ENCODE measurements at places on chromosomes 3 and 15. TPM values are rescaled to one million over a fixed set of nuclear protein-coding genes. Genes with fewer than 3 reads are reported as not detected.

MESP2 gene
- total RNA-seq, result 1.4 TPM

SV2B gene
- total RNA-seq, result 5.4 TPM

BAHD1 gene
- total RNA-seq, result 17.0 TPM

NPAP1 gene
- not detected for total RNA-seq

ZNF717 gene
- 14.8 TPM for total RNA-seq

ABI3BP gene
- total RNA-seq, result 16.6 TPM

PIF1 gene
- 9.8 TPM for total RNA-seq

FRMD4B gene
- total RNA-seq, result 41.4 TPM

C3orf22 gene
- not detected for total RNA-seq

DUOX1 gene
- total RNA-seq, result 32.1 TPM

SAMMSON gene
- 2.8 TPM for total RNA-seq

IMPG2 gene
- 0.23 TPM for total RNA-seq

MGLL gene
- total RNA-seq, result 31.8 TPM

IL17RD gene
- total RNA-seq, result 19.9 TPM

UBP1 gene
- total RNA-seq, result 52.3 TPM

GRCh38 chr3:140440446-140440845 is 237.4 kb upstream of the TRIM42 start:
- no peak for DNase-seq

- no peak for DNase-seq
These were observed 50.5 kb upstream of the ARHGEF3 start for GRCh38 chr3:56851966-56852884.

- DNase-seq, result no peak
These were observed 5.9 kb upstream of the TRA2B start for GRCh38 chr3:185943760-185944106.

GRCh38 chr3:121681792-121682191 is 21.1 kb upstream of the HCLS1 start:
- no peak for DNase-seq

- no peak for DNase-seq
These were observed 147.5 kb upstream of the STRIT1 start for GRCh38 chr3:155441026-155441425.

GRCh38 chr3:3209057-3209456 is 29.6 kb upstream of the CRBN start:
- no peak for DNase-seq

DNA sequence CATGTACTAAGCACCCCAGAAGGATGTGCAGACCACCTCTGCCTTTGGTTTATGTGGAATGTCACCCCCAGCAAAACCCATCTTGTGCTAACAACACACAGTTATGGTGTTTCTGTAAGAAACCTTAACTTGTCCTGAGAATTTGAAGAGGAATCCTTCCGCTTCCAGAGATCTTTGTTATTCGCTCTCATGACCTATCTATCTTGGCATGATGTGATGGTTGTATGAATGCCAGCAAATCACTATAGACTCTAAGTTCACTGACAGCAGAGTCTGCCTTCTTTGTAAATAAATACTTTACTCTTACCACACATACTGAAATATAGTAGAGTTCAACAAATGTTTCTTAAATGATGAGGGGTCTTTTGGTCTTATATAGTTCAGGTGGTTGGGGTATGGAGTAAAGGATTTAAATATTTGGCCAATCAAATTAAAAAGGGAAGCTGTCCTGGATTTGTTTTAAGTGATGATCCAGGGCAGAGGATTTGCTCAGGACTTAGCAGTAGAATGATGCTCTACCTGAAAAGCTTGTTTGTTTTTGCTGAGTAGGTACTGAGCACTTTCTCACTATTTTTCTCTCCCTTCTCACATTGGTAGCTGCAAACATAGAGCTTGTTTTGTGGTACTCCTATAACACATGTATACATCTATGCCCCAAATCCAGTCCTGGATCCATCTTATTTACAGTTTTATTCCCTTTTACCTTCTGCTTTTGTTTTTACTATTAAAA is 27.9 kb upstream of the RTP1 start:
- no peak for DNase-seq

DNA sequence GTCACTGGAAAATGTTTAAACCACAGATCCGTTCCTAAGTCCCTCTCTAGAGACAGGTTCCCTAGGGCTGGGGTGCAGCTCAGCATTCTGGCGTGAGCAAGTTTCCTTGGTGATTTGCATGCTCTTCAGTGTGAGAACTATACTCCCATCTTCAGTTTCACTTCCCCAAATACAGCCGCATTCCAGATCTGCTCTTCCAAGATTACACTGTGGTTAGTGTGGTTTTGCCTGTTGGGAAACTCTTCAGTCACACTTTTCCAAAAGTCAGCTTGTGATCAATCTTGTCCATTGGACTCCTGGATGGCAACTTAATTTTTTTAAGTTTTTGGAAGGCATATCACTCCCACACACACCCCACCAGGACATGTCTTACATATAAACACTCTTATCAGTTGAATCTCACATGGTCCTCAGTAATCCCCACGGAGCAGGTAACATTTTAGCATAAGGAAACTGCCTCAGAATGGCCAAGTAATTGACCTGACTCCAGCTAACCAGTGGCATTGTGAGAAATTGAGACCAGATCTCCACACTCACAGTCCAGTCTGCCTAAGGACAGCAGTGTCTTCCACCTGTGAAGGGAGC is 33.5 kb upstream of the PTPN23 start:
- DNase-seq, result no peak

GRCh38 chr15:32970847-32971246 is 223.7 kb downstream of the FMN1 start:
- DNase-seq, result no peak

DNA sequence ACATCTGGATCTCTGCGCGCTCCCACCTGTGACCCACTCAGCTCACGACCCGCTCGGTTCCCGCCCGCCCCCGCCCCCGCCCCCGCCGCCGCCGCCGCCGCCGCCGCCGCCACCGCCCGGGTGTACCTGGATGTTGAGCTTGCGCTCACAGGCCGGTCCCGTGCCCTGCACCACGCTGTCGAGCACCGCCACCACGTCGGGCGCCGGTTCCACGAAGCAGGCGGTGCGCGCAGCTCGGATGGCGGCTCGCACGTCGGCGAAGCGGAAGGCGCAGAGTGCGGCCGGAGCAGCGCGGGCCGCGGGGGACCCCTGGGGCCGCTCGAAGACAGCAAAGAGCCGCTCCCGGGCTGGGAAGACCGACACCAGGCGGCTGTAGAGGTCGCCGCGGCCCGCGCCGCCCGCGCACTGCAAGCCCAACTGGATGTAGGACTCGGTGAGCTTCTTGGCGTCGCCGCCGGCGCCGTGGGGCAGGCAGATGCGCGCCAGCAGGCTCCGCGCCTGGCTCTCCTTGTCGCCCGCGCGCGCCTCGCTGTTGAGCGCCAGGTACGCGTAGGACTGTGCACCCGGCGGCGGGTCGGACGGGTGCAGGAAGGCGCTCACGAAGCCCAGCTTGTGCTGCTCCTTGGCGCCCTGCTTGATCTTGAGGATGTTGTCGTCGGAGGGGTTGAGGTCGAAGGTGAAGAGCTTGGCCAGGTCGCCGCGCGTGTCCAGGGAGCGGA is 1.1 kb downstream of the PLXND1 start:
- no peak for DNase-seq

GRCh38 chr3:123664753-123665152 is 79.9 kb upstream of the HACD2 start:
- no peak for DNase-seq

GRCh38 chr3:107206141-107206540 is 171.1 kb upstream of the CCDC54 start:
- no peak for DNase-seq

- peak; percentile 87 for DNase-seq
These were observed 202.8 kb downstream of the TP63 start for GRCh38 chr3:189833996-189834395.

GRCh38 chr3:111585217-111585616 is 9.9 kb downstream of the ZBED2 start:
- no peak for DNase-seq
